Activated CD4-positive, alpha-beta memory T cell treated with anti-CD3 and anti-CD28 coated beads for 36 hours (primary cell): ENCODE measurements at places on chromosomes 16 and 17. TPM values are rescaled to one million over a fixed set of nuclear protein-coding genes. Genes with fewer than 3 reads are reported as not detected.

- H3K4me1 ChIP-seq: peaks cover 33% of the 10 kb centered on the region
- H3K36me3 ChIP-seq: peaks cover 8% of the 10 kb centered on the region
- no peaks in the 10 kb centered on the region for H3K27me3 ChIP-seq
- no peak for DNase-seq
Measured at GRCh38 chr17:75124819-75125162, 6.8 kb downstream of the NT5C start.

GRCh38 chr17:40346765-40347158 is 17.8 kb downstream of the GJD3 start:
- peaks cover 48% of the 10 kb centered on the region for H3K4me1 ChIP-seq
- no peaks in the 10 kb centered on the region for H3K27me3 ChIP-seq
- DNase-seq: no peak
- no peak overlapping the region for H3K4me3 ChIP-seq
- H3K27ac ChIP-seq: no peak overlapping the region
- peaks cover 17% of the 10 kb centered on the region for H3K36me3 ChIP-seq

GRCh38 chr16:48619979-48620378 is 10.0 kb upstream of the N4BP1 start:
- no peak overlapping the region for H3K27ac ChIP-seq
- DNase-seq: no peak
- H3K36me3 ChIP-seq: no peaks in the 10 kb centered on the region
- peaks cover 15% of the 10 kb centered on the region for H3K4me1 ChIP-seq
- peaks cover 2% of the 10 kb centered on the region for H3K27me3 ChIP-seq

KRTAP9-2 gene
- not detected for total RNA-seq

- H3K4me1 ChIP-seq: peaks cover 34% of the 10 kb centered on the region
- peak; percentile 93 for DNase-seq
- H3K27me3 ChIP-seq: peaks cover 2% of the 10 kb centered on the region
- no peak overlapping the region for H3K4me3 ChIP-seq
Measured at GRCh38 chr17:38676706-38677504, 2.1 kb upstream of the EPOP start.

SYT17 gene
- total RNA-seq: not detected

PRAC2 gene
- not detected for total RNA-seq

DNA sequence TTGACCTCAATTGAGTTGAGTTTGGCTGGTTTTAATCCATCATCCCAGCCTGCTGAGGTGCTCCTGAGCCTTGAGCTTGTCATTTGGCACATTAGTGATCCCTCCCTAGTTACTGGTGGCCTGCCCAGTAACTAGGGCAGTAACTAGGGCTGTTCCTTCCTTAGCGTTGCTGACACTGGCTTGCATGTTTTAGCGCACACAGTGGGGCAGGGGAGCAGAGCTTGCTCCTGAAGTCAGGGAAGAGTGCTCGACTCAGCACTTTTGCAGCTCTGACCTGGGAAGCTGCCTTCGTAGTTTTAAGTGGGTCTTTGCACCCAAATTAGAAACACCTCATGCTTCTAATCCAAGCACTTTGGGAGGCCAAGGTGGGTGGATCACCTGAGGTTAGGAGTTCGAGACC is 15.7 kb downstream of the CCDC42 start:
- no peak overlapping the region for H3K27ac ChIP-seq
- no peaks in the 10 kb centered on the region for H3K4me1 ChIP-seq
- peaks cover 2% of the 10 kb centered on the region for H3K27me3 ChIP-seq
- H3K4me3 ChIP-seq: no peak overlapping the region

DNA sequence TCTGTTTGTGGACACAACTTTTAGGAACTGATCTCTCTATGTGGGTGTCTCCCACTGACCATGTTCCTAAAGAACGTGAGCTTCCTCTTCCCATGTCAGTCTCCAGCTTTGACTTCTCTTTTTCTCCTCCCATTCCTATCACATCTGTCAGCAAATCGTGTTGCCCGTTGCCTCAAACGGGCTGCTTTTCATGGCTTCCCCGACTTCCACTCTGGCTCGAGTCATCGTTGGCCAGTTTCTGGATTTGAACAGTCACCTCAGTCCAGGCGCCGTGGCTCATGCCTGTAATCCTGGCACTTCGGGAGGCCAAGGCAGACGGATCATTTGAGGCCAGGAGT is 5.4 kb downstream of the ABCC1 start:
- peaks cover 18% of the 10 kb centered on the region for H3K36me3 ChIP-seq
- no peak overlapping the region for H3K27ac ChIP-seq
- no peak for DNase-seq
- no peak overlapping the region for H3K4me3 ChIP-seq
- H3K27me3 ChIP-seq: no peaks in the 10 kb centered on the region

DNA sequence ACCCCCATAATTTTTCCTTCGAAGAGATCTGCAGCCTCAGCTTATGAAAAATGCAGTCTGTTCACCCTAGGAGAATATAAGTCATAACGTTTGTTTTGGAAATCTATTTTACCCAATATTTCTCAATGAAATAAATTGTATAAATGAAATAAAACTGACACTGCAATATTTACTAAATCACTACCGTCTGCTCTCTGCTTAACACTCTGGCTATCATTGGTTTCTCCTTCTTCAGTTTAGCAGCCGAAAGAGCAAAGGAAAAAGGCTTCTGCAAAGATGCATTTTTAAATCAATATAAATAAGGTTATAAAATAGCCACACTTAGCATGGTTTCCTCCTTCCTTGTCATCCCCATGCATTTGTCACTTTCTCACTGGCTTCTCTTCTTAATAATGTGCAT is 148.2 kb downstream of the SNX11 start:
- H3K4me3 ChIP-seq: no peak overlapping the region
- H3K36me3 ChIP-seq: no peaks in the 10 kb centered on the region
- DNase-seq: no peak
